GM12878 (cell line): ENCODE measurements at places on chromosomes 4 and X.

DNA sequence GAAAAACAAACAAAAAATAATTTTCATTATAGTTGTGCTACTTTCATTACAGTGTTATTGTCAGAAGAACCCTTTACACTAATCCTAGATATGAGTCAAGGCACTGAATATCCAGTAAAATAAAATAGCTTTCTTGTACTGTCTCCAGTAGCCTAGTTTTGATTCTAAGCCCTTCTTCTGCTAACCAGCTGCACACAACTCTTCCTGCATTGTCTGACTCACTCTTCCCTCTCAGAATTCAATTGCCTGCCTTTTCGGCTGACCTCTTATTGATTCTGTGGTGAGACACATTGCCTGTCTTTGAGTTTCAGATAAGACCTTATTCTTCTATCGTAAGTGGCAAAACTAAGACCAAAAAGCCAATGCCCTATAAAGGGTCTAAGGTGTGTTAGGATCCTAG, 26.7 kb upstream of the PCDH18 start:
- DNase-seq: no peak

DNA sequence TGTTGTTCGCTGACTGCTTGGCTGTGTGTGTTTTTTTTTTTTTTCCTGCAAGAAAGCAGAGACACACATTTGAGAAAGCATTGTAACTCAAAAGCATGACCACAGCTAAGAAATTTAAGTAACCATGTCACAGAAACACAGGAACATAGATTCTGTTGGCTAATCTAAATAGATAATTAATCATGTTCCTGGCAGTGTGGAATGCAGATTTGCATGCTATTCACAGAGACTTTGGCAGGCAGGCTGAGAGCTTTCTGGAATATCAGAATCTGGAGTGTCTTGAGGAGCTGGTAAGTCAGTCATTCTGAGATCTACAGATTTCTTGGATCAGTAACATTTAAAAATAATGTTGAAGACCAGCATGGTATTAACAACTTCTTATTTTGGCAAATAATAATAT, 33.2 kb upstream of the SMS start:
- no peak for DNase-seq

DNA sequence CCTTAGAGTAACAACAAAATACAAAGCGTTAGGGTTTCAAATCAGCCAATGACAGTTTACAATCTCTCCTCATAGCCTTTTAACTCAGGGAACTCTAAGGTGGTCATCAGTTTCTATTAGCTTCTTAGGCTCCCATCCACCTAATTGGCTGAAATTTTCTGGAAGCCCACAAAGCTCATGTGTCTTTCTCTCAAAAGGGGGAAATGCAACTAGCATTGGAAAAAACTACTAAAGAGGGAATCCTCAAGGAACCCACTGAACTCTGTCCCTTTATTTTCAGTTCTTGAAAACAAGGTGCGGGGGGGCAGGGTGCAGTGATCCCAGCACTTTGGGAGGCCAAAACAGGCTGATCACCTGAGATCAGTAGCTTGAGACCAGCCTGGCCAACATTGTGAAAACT, 56.4 kb downstream of the PDGFC start:
- no peak for DNase-seq

- DNase-seq: no peak
Observed at GRCh38 chr4:3469386-3470243, 6.5 kb downstream of the DOK7 start.

- DNase-seq: no peak
Observed at GRCh38 chrX:31497086-31497485, 425.2 kb upstream of the FTHL17 start.

DNA sequence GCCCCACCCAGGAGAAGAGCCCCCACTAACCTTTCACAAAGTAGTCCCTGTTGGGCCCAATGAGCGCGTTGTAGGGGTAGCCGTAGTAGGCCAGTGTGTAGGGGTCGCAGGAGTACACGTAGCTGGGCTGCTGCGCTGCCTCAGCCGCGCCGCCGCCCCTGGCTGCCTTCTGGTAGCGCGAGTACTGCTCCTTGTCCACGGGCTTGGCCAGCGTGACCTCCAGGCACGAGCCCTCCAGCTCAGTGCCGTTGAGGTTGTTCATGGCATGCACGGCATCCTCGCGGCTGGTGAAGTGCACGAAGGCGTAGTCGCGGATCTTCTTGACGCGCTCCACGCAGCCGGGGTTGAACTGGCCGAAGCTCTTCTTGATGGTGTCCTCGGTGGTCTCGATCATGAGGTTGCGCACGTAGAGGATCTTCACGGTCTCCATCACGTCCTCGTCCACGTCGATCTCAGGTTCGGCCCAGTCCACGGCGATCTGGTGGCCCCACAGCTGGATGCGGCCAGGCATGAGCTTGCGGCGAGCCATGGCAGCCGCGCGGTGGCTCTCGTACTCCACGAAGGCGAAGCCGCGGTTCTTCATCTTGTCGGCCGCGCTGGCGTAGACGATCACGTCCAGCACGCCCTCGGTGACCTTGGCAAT, 102.7 kb downstream of the CHRNA9 start:
- DNase-seq: no peak

DNA sequence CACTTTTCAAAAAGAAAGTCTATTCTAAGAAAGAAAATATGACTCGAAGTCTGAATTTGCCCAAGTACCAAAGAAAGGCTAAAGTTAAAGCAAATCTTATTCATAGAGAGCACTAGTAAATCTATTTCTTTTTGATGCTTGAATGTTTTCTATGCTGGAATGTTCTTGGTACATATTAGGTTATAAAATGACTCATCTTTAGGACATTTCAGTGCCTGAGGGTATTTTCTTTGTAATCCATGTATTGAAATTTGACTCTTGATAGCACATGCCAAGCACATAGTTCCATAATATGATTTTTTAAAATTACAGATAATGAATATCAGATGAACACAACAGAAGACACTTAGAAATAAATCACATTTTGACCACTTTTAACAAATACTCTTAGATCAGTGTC, 232.8 kb downstream of the TRIML1 start:
- no peak for DNase-seq

DNA sequence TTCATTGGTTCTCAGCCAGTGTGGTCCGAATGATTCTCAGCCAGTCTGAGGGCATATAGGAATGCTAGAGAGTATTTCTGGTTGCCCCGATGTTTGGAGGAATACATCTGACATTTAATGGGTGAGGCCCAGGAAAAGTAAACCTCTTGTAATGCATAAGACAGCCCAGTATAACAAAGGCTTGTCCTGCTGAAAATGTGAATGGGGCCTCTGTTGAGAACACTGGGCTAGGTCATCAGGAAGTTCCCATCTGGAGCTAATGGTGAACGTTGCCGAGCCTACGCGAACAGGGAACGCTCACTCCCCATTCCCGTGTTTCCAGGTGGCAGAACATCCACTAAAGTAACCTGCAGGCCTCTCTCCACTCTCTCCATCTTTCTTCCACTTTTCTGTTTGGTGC, 132.0 kb upstream of the CLNK start:
- no peak for DNase-seq

DNA sequence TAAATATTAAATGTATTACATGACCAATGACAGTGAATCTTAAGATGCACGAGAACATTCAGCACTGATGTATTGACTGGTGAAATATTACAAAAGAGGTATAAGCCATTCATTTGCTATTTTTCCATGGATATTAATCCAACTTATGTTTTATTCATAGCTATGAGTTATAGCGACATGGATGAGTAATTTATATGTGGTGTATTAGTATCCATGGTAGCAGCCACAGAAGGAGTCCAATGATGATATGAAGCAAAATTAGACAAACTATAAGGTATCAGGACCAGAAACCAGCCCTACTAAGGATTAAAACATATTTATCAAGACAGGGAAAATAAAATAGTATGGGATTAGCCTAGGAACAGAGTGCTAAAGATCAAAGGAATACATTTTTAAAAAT, 50.7 kb downstream of the THAP9 start:
- no peak for DNase-seq

DNA sequence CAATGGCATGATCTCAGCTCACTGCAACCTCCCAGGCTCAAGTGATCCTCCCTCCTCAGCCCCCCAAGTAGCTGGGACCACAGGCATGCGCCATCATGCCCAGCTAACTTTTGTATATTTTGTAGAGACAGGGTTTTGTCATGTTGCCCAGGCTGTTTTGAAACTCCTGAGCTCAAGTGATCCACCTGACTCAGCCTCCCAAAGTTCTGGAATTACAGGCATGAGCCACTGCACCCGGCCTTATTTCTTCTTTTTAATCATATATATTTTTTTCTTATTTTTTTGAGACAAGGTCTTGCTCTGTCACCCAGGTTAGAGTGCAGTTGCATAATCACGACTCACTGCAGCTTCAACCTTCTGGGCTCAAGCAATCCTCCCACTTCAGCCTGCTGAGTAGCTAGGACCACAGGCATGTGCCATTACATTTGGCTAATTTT, 184.0 kb downstream of the TSPAN5 start:
- no peak for DNase-seq

DNA sequence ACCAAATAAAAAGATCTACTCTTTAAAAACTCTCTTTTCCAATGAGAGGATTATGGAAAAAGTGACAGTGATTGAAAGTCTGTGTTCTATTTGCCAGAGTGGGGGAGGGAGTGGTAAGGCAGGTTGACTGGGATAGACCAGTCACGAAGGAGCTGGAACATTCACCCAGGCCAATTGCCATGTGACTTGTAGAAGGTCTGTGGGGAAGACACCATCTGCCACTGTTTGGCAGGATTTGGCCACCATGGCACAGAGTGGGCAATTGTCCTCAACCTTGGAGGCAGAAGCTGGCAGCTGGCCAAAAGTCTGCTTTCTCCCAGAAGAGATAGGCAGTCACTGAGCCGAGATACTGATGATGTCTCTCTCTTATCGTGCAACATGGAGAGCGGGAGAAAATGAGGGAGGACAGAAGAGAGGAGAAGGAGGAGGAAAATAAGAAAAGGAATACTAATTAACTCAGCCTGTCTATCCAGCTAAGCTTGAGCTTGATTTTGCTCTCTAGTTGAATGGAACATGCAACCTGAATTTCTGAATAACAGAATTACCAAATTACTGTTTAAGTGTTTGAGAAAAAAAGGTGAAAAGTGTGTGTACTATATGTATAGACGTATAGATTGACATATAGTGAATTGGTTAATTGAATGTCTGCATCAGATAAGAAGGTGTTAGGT, 267.1 kb downstream of the ARHGAP24 start:
- DNase-seq: no peak

- no peak for DNase-seq
Observed at GRCh38 chr4:159598602-159599001, 495.7 kb downstream of the RAPGEF2 start.

DNA sequence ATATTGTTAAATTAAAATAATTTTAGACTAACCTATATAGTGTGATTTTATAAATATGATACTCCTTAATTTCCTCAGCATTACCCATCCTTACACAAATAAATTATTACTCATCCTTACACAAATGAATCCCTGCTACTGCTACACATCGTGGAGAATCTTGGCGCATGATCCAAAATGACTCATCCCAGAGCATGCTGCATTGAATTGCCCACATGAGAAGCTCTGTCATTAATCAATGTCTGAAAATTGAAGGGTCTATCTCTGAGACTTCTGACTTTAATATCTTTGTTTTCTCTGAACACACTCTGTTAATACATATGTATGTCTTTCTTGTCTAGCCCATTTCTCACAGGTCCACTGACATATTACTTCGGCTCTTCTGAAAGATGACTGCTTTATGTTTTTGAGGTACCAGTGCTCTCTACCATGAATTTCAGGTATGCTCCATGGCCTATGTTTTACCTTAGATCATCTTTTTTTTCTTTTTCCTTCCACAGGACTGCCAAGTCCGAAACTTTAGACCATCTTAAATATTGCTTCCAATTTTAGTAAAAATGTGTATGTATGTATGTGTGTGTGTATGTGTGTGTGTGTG, 15.7 kb upstream of the DUSP21 start:
- DNase-seq: no peak

DNA sequence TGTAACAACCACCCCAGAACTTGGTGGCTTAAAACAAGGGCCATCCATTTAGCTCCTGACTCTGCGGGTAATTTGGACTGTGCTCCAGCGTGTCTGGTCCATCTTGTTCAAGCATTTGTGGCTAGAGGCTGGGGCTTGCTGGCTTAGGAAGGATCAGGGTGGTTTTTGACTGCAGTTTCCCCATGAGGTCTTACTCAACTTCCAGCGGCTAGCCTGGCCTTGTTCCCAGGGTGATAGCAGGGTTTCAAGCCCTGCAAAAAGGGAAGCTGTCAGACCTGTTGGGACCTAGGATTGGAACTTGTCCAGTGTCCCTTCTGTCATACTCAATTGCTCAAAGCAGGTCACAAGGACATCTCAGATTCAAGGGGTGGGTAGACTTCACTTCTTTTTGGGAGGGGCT, 205.9 kb downstream of the STIM2 start:
- no peak for DNase-seq

DNA sequence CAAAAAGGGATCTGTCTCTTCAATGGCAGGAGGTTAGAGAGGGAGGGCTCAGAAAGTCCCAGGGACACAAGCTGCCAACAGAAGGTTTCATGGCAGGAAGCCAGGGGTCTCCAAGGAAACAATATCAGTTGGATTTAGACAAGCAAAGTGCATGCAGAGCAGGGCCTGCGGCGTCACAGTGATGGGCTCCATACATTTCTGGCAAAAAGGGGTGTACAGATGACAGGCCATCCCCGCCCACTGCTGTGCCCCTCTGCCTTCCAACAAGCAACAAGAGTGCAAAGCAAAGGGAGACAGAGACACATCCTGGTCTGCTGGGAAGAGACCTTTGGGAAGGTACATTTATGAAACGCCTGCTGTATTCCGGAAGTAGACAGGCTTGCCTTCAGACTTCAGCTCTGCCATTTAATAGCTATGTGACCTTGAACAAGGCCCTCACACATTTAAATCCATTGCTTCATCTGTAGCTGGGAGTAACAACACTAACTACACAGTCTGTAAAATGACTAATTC, 121.2 kb downstream of the AFAP1 start:
- no peak for DNase-seq

DNA sequence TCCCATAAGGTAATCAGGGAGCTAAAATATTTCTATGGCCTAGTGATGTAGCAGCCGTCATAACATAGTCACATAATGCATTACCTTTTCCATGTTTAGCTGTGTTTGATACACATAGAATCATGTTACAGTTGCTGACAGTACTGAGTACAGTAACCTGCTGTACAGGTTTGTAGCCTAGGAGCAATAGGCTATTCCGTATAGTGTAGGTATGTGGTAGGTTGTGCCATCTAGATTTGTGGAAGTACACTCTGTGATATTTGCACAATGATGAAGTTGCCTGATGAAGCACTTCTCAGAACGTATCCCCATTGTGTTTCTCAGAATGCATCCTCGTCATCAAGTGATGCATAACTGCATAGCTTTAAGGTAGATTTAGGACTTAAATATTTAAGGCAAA, 495.6 kb upstream of the ZFP42 start:
- DNase-seq: no peak

GRCh38 chrX:2468261-2469195, 32.2 kb downstream of the DHRSX start:
- no peak for DNase-seq

DNA sequence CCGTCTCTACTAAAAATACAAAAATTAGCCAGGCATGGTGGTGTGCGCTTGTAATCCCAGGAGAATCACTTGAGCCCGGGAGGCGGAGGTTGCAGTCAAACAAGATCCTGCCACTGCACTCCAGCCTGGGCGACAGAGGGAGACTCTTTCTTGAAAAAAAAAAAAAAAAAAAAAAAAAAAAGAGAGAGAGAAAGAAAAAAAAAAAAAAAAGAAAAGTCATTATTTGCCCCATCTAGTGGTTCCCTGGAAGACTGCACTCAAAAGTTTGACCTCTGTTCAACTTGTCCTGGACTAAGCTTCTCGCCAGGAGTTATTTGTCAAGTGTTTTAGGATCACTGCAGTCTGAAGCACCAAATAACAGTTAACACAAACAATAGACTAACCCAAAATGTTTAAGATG, 45.3 kb upstream of the KCTD8 start:
- no peak for DNase-seq
